ENCODE measurements at places on chromosomes 7 and 10.

GRCh38 chr10:93995598-93996271 lies 2.0 kb downstream of the PLCE1 start:
- DNase-seq, result no peak

DNA sequence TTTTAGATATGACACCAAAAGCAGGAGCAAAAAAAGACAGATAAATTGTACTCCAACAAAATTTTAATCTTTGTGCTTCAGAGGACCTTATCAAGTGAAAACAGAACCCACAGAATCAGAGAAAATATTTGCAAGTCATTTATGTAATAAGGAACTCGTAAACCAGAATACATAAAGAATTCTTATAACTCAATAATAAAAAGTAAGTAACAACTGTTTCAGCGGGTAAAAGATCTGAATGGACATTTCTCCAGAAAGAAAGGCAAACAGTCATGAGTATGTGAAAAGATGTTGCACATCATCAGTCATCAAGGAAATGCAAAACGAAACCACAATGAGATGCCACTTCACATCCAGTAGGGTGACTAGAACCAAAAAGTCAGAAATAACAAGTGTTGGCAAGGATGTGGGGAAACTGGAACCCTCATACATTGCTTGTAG lies 167.7 kb upstream of the KCTD7 start:
- no peak for DNase-seq

- no peak for DNase-seq
Measured at GRCh38 chr7:137669706-137670105, 177.1 kb downstream of the DGKI start.

DNA sequence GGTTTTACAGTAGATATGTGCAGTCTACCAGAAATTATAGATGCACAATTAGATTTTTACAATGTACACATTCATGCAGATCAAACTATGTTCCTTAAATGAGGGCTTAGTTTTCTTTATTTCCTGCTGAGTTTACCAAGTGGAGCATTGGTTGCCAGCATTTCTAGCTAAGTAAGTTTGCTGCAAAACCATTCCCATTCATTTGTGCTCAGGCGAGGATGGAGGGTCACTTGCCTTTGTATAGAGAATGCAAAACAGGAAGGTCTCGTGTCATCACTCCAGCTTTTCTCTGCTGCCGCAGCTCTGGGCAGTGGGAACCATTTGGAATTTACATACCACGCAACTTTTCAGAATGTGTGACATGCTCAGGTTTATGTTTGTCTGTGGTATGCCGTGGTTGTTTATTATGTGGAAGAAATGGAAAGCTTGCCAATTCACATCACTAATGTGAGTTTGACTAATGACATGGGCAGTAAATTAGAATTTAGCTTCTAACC lies 198.6 kb downstream of the TRIL start:
- DNase-seq, result no peak

GRCh38 chr7:143947111-143947510 lies 7.5 kb upstream of the OR2F1 start:
- DNase-seq, result no peak

GRCh38 chr7:134045716-134046115 lies 81.4 kb upstream of the LRGUK start:
- no peak for DNase-seq

- peak; percentile 24 for DNase-seq
Measured at GRCh38 chr7:134465491-134465890, 6.6 kb upstream of the AKR1B1 start.

GRCh38 chr7:40301486-40302068 lies 166.8 kb downstream of the SUGCT start:
- DNase-seq, result no peak

DNA sequence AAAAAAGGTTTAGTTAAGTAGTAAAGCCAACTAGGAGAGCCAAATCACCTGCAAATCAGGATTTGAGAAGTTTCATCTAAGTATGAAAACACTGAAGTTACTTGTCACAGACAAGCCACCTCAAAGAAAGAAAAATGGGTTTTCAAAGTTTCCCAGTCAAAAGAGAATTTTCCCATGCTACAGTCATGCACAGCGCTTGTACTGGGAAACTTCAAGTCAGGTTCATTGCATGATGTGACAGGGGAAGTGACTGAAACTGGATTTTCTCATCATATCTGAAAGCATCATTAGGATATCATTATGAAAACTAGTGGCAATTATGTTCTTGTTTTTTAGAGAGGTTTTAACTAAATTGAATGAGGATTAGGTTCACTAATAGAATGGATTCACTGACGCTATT lies 167.0 kb downstream of the SGMS1 start:
- DNase-seq, result no peak

- no peak for DNase-seq
Measured at GRCh38 chr10:58920655-58921003, 255.8 kb upstream of the PHYHIPL start.

- no peak for DNase-seq
Measured at GRCh38 chr7:3957472-3958108, 656.5 kb downstream of the SDK1 start.

- no peak for DNase-seq
Measured at GRCh38 chr10:70656489-70656888, 15.8 kb upstream of the ADAMTS14 start.

DNA sequence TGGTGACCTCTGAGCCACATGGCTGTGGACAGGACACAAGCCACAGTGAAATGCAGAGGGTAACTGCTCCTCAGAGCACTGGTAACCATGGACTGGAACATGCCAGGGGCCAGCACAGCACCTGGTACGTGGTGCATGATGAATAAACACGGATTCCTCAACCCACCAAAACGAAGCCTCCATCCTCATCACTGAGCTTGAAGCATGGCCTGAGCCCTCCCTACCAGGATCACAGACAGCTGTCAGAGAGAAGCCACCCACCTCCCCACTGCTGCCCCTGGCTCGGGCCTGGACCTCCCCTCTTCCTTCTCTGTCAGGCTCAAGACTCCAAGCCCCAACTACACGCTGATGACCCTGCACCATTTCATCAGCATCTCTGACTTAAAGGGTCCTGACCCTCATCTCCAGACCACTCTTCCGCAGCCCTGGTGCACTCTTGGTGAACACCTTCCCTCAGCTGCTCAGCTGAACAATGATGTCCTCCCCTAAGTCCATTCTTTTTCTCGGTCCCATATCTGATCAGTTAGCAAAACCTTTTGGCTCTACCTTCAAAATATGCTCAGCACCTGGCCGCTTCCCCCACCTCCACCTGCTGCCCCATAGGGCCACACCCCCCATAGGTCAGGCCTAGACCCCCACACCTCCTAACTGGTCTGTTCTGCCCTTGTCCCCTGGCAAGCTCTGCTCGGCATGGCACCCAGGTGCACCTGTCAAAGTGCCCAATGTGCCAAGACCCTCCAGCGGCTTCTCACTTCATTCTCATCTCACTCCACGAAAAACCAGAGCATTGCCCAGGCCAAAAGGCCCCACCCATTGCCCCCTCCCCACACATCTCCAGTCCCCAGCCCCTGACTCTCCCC lies 141.1 kb downstream of the MAPK8 start:
- DNase-seq, result no peak

DNA sequence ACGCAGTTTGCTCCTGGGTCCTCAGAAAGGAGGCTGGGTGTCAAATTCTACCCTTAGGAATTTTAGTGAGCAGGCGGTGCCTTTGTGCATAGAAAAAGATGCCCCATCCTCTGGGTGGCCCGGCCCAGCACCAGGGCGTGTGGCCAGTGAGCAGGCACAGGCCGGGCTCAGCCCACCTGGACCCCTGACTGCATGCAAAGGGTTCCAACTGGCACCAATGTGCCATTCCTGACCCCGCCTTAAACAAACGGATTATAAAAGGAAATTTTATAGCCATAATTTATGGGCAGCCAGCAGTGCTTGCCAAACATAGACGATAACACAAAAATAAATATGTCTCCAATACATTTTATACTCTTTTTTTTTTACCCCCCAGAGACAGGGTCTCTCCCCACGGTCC lies 40.1 kb upstream of the GNA12 start:
- DNase-seq, result no peak

DNA sequence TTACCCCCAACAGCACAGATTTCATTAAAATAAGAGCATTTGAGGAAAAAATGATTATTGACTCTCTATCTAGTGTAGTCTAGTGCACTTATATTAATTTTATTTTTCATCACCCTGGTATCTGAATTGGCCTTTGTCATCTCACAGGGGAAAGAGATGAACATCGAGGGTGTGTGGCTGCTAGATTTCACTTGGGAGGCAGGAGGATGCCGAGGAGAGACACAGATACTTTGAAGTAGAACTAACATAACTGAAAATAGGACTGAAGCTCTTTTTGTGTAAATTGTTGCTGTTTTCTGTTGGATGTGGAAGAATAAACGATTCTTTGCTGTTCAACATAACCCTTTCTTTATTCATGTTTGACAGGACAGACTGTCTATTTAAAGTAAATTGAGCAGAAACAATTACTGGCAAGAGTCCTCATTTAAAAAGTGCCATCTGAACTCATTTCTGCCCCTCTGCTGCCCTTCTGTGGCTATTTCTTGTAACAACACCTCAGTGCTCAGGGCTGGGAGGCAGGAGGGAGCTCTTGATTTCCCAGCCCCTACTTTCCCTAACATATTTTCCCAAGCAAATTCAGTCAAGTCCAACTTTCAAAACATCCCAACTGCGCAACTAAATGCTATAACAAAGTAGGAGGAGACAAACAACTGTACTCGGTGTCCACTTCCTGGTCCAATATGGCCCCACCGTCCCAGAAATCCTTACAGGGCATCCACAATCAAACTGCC lies 15.6 kb downstream of the LYZL1 start:
- peak; percentile 88 for DNase-seq

GRCh38 chr10:48533951-48534720 lies 70.7 kb downstream of the ARHGAP22 start:
- DNase-seq, result no peak

DNA sequence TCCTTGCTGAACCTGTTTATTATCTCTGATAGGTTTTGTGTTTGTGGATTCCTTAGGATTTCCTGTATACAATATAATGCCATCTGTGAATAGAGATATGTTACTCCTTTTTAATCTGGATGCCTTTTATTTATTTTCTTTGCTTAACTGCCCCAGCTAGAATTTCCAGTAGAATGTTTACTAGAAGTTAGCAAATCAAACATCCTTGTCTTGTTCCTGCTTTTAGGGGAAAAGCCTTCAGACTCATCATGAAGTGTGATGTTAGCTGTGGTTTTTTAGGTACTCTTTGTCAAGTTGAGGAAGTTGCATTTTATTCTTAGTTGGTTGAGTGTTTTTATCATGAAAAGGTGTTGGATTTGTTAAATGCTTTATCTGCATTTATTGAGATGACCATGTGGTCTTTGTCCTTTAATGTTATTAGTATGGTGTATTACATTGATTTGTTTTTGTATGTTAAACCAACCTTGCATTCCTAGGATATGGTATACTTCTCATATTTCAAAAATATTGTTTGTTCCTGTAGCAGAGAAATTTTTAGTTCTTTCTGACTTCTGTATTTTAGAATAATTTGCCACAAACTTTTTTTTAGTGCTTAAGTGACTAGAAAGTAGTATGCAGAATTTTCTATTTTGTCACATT lies 24.3 kb downstream of the PPP2R2D start:
- peak; percentile 55 for DNase-seq

DNA sequence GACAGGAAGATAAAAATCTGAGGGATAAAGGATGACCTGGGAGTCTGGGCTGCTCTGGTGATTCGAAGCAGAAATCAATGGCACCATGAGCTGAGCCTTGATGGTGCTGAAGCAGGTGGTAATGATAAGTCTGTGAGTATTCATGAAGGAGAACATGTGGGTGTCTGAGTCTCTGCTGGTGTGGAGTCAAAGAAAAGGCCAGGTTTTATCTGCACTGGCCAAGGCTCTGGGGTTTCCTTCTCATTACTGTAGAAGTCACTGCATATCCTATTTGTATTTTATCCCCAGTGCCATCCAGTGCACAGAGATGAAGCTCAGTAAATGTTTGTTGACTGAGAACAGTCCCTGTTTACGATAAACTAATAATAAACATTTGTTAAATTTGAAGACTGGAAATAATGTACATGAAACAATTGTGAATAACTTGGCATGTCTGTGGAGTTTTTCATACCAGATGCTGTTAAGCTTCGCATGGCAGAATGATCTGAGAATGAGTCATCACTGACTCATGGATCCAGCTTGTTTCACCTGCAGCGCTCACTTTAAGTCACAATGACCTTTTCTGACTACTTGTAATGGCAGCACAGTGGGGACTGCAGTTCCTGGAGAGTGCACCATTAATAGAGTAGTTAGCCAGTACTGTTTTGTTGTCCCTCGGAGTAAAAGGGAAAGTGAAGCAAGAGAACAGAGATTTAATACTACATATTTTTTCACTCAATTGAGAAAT lies 538.5 kb downstream of the HTR7 start:
- DNase-seq, result peak; percentile 16

- no peak for DNase-seq
Measured at GRCh38 chr7:101094791-101095375, 9.6 kb downstream of the TRIM56 start.

DNA sequence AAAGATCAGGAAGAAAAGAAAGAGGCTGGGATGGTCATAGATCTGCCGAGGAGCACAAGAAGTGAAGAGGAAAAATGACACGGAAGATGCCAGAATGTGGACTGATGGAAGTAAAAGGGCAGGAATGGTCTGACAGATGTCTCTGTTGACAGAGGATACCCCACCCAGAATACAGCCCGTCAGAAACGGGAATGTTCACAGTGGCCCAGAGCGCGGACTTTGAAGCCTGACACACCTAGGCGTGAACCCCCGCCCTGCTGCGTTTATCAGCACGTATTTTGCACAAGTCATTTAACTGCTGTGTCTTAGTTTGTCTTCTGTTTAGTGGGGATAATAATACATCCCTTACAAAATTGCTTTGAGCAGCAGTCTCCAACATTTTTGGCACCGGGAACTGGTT lies 27.1 kb downstream of the AKR1B1 start:
- no peak for DNase-seq

DNA sequence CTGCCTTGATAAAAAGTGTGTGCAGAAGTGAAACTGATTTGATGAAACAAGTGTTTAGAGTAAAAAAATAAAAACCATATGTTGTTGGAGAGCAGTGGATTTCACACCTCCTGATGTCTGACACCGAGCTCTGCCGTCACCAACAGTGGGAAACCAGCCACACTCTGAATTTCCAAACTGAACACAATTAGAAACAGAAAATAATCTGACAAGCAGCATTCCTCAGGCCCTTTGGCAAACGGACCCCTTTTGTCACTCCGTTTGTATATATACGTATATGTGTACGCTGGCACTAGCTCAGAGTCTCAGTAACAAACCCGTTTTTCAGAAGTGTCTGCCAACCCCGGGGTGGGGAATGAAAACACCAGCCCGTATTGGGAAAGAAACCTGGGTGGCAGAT lies 32.4 kb downstream of the TACC2 start:
- DNase-seq, result no peak

- DNase-seq, result no peak
Measured at GRCh38 chr7:434891-435629, 84.6 kb downstream of the PDGFA start.

Measured in Kasumi-1 (cell line).